AG04450 (cell line): ENCODE measurements at places on chromosomes 5 and 9.

GRCh38 chr5:110354311-110354710 is 372.2 kb downstream of the TMEM232 start:
- no peak for DNase-seq

GRCh38 chr5:157280927-157281326 is 15.0 kb downstream of the CYFIP2 start:
- DNase-seq: no peak

DNA sequence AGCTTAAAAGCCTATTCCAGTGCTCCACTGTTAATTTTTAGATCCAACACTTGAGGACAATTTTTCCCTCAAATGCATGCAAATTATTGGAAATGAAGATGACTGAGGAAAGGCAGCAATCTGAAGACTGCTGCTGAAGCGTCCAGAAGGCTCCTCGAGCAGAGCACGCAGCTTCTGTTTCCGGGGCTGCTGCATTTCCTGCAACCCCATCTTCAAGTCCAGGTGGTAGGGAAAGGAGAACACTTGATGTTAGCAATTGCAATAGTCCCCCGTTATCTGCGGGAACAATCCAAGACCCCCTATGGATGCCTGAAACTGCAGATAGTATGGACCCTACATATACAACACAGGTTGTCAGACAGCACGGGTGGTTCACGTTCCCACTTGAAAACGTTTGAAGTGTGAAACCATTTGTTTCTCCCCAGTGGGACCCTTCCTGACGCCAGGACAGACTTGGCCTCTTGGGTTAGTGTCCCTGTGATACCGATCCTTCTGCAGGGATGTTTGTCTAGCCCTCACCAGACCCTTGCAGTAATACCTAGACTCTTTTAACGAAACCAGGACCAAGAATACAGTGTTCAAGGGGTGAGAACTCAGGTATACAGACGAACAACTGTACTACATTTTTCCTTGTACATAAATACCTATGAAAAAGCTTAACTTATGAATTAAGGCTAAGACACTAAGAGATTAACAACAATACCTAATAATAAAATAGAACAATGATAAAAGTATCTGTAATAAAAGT is 152.3 kb downstream of the HSD17B3 start:
- DNase-seq: no peak

GRCh38 chr9:5563417-5563815 is 53.1 kb downstream of the PDCD1LG2 start:
- no peak for DNase-seq

DNA sequence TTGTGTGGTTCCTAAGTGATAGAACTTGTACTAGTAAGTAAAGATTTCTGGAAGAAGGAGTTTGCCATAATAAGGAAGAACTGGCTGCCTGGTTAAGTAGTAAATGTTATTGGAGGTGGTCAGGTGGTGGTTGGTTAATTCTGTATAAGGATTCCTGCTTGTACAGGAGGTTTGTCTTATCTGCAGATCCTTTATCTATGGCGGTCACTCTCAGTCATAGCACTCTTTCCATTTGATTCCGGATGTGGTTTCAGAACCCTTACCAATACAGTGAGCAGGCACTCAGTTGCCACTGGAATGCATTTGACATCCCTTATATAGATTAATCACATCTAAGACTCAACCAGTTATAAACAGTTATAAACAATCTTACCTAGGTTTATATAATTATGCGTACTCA is 50.3 kb downstream of the RAD50 start:
- no peak for DNase-seq

DNA sequence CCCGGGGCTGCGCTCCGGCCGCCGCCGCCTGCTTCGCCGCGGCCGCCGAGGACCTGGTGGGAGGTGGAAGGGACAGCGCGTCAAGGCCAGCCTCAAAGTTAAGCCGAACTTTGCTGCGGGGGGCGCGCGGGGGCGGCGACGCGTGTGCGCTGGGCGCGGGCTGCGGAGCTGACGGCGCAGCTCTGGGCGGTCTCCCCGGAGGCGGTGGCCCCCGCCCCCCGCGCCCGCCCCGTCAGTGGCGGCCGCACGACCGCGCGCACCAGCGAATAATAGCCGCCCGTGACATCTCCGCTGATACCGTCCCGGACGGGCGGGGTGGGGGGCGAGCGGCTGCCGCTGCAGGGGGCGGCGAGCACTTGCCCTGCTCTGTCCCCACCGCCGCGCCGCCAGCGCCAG is 579 bp upstream of the FAM78A start:
- no peak for DNase-seq

DNA sequence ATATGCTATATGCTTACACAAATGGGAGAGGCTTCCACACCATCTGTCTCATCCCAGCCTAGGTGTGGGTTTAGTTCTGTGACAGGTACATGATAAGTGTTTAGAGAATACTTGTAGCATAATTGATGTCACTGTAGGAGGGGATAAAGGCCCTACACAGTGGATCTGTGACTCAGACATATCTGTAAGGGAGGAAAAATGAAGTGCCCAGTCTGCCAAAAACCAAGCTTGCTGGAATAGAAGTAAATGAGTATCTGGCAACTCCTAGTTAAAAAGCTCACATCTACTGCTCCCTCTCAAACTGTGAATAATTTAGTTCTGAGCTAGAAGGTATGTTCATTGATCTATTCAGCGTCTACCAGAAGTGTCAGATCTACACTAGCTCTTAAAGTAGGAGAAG is 38.9 kb upstream of the FAM174A start:
- DNase-seq: no peak

DNA sequence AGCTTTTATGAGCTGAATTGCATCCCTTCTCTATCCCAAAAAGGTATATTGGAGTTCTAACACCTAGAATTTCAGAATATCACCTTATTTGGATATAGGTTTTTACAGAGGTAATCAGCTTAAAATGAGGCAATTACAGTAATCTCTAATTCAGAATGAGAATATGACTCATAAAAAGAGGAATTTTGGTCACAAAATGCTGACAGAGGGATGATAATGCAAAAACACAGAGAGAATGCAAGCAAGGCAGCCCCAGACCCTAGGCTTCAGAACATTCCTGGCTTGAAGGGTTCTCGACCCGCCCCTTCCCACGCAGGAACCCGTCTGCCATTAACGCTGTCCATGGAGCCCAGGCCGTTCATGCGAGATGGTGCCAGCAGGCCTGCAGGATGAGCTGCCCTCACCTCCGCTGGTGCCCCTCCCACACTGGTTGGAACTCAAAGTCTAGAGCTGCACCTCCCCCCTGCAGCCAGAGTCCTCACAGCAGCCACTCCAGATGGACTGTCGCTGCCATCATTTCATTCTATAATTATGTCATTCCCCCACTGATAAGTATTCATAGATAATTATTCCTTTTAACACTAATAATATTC is 1173.4 kb upstream of the ACO1 start:
- DNase-seq: no peak
